ENCODE measurements at places on chromosomes 4 and X. TPM values are rescaled to one million over a fixed set of nuclear protein-coding genes. Genes with fewer than 3 reads are reported as not detected.

The DCAF12L2 gene
- not detected for total RNA-seq

The GPR119 gene
- not detected for total RNA-seq

The RTL5 gene
- 0.18 TPM for total RNA-seq

The HTT gene
- 10.4 TPM for total RNA-seq

The GJB1 gene
- total RNA-seq, result not detected

The CT45A5 gene
- 10.4 TPM for total RNA-seq

The UGT2B17 gene
- total RNA-seq, result not detected

The AKAP14 gene
- not detected for total RNA-seq

The CXorf49 gene
- total RNA-seq, result 0.57 TPM
